ENCODE measurements at places on chromosomes 6 and 20. TPM values are rescaled to one million over a fixed set of nuclear protein-coding genes. Genes with fewer than 3 reads are reported as not detected.

- peak; percentile 98 for DNase-seq
Measured at GRCh38 chr20:43513931-43514647, 6.6 kb downstream of the L3MBTL1 start.

- no peak for DNase-seq
Measured at GRCh38 chr6:92608751-92609150, 810.6 kb downstream of the EPHA7 start.

DNA sequence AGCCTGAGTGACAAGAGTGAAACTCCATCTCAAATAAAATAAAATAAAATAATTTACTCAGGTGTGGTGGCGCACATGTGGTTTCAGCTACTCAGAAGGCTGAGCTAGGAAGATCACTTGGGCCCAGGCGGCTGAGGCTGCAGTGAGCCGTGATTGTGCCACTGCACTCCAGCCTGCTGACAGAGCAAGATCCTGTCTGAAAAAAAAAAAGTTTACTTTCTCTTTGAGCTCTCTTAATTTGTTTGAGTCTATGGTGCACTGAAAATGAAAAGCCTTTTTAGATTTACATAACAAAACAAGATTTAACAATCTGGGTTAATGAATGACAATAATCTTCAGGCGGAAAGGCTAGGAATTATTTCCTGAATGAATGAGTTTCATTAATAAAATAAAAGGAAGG lies 23.3 kb upstream of the NHSL1 start:
- no peak for DNase-seq

- no peak for DNase-seq
Measured at GRCh38 chr20:60024801-60025200, 66.6 kb downstream of the CDH26 start.

- DNase-seq, result no peak
Measured at GRCh38 chr20:1489764-1490436, 1.3 kb downstream of the SIRPB2 start.

GSTA3 gene
- polyA plus RNA-seq, result 0.52 TPM

CNBD2 gene
- 1.1 TPM for polyA plus RNA-seq

THBS2 gene
- polyA plus RNA-seq, result 7.3 TPM

GRCh38 chr6:131995917-131996316 lies 44.7 kb upstream of the CCN2 start:
- no peak for DNase-seq

GRCh38 chr6:157219201-157220200 lies 103.8 kb downstream of the TMEM242 start:
- DNase-seq, result no peak
